ENCODE measurements at places on chromosomes 3 and 15. TPM values are rescaled to one million over a fixed set of nuclear protein-coding genes. Genes with fewer than 3 reads are reported as not detected.

TMEM87A gene
- total RNA-seq: 39.6 TPM

PXYLP1 gene
- 4.5 TPM for total RNA-seq

KBTBD13 gene
- not detected for total RNA-seq

SNTN gene
- total RNA-seq: not detected

RAB5A gene
- total RNA-seq: 106 TPM

CCDC80 gene
- 272 TPM for total RNA-seq

ZDHHC3 gene
- total RNA-seq: 66.6 TPM

MITF gene
- 6.2 TPM for total RNA-seq

WWTR1 gene
- total RNA-seq: 105 TPM

GRCh38 chr3:63585927-63586326, 66.5 kb upstream of the SNTN start:
- no peak overlapping the region for H3K4me3 ChIP-seq
- no peak overlapping the region for H3K27ac ChIP-seq
- DNase-seq: no peak

- no peaks in the 10 kb centered on the region for H3K4me1 ChIP-seq
- DNase-seq: peak; percentile 15
- no peak overlapping the region for H3K4me3 ChIP-seq
- no peaks in the 10 kb centered on the region for H3K27me3 ChIP-seq
These were observed 1010.6 kb downstream of the ROBO2 start for GRCh38 chr3:78050276-78051065.

- H3K36me3 ChIP-seq: no peaks in the 10 kb centered on the region
- no peak overlapping the region for H3K4me3 ChIP-seq
- no peak for DNase-seq
- H3K4me1 ChIP-seq: no peaks in the 10 kb centered on the region
These were observed 285.1 kb downstream of the CHL1 start for GRCh38 chr3:481680-482079.

GRCh38 chr3:117104381-117104780, 394.8 kb downstream of the TUSC7 start:
- no peak for DNase-seq
- H3K4me3 ChIP-seq: no peak overlapping the region
- H3K4me1 ChIP-seq: peaks cover 9% of the 10 kb centered on the region

DNA sequence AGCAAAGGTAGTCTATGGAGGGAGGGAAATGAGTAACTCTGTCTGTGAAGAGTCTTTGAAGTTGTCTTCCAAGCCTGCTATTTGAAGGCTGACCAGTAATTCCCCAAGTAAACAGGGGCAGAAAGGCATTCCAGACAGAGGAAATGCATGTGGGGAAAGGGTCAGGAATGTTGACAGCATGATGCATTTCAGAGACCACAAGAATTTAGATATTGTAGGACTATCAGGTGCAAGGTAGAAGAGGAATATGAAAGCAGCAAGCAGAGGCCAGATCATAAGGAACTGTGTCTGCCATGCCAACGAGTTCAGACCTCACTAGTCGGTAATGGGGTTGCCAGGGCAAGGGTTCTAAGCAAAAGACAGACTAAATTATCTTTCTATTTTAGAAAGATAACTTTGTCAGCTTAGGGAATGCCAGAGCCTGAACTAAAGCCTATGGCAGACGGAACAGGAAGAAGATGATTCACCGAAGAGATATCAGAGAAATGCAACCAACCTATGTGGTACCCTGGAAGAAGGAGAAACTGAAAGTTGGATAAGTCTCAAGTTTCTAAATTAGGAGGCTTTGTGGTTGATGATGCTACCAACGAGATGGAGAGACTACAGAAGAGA, 327.0 kb upstream of the RORA start:
- no peak overlapping the region for H3K4me3 ChIP-seq
- H3K27me3 ChIP-seq: peaks cover 2% of the 10 kb centered on the region
- DNase-seq: peak; percentile 78
- H3K27ac ChIP-seq: no peak overlapping the region
- H3K36me3 ChIP-seq: no peaks in the 10 kb centered on the region

GRCh38 chr3:152302521-152303021, 33.8 kb downstream of the MBNL1 start:
- H3K27ac ChIP-seq: peak overlapping the region; percentile 75
- no peak overlapping the region for H3K4me3 ChIP-seq
- no peaks in the 10 kb centered on the region for H3K27me3 ChIP-seq
- H3K4me1 ChIP-seq: peaks cover 43% of the 10 kb centered on the region
- peak; percentile 91 for DNase-seq

DNA sequence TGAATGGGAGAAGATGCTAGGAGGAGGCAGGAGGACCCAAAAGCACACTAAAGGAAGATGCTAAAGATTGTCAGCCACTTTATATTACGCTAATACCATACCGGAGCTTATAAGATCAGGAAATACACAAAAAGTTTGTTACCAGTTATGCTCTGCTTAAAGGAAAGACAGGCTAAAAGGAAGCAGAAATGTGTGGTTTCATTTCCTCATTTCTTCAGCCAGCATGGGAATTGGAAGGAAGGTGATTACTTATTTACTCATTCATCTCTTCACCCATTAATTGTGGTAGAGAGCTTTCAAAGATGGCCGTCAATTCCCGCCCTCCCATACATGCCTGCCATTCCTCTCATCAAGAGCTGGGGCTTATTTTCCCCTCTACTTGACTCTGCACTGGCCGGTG, 26.7 kb upstream of the TMEM158 start:
- no peak overlapping the region for H3K27ac ChIP-seq
- peaks cover 2% of the 10 kb centered on the region for H3K27me3 ChIP-seq
- no peak for DNase-seq
- no peaks in the 10 kb centered on the region for H3K4me1 ChIP-seq
- no peak overlapping the region for H3K4me3 ChIP-seq

DNA sequence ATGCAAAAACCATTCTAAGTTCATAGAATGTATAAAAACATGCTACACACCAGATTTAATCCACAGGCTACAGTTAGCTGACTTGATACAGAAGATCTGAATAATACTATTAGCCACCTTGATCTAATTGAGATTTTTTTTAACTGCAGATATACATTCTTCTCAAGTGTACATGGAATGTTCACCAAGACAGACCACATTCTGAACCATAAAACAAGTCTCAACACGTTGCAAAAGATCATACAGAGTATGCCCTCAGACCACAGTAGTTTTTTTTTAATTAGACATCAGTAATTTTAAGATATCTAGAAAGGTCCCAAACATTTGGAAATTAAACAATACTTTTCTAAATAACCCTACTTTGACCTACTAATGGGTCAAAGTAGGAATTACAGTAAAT, 83.3 kb downstream of the FGF7 start:
- no peaks in the 10 kb centered on the region for H3K27me3 ChIP-seq
- H3K36me3 ChIP-seq: no peaks in the 10 kb centered on the region
- no peak overlapping the region for H3K4me3 ChIP-seq
- H3K27ac ChIP-seq: no peak overlapping the region

DNA sequence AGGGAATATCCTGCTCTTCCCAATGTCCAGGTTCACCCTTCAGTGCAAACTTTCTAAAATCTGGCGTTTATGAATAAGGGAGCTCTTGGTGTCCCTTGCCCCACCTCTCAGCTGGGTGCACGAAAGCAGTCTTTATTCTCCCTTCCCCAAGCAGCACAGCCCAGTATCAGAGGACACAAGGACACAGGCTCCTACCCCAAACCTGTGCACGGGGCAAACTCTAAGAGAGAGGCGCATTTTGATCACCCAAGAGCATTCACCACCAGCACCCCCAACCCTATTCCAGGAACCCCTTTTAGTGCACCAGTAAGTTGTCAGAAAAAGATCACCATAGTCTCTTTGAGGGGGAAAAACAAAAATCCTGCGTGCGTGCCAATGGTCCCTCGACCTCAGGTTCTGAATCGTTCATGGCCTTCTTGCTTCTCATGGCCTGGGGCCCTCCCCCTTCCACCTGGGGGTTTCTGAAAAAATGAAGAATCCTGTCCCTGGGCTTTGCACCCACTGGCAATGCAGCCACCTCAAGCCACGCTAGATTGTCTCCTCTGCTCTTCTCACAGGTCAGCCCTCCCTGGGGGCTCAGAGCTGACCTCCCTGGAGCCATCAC, 78.9 kb downstream of the FAM174B start:
- no peak overlapping the region for H3K27ac ChIP-seq
- no peaks in the 10 kb centered on the region for H3K4me1 ChIP-seq
- no peaks in the 10 kb centered on the region for H3K36me3 ChIP-seq
- no peak for DNase-seq
- no peaks in the 10 kb centered on the region for H3K27me3 ChIP-seq

GRCh38 chr3:123085293-123085931, 18.6 kb downstream of the PDIA5 start:
- H3K4me1 ChIP-seq: peaks cover 38% of the 10 kb centered on the region
- peaks cover 14% of the 10 kb centered on the region for H3K27me3 ChIP-seq
- DNase-seq: no peak
- H3K4me3 ChIP-seq: no peak overlapping the region
- H3K27ac ChIP-seq: no peak overlapping the region

GRCh38 chr3:21647961-21648360, 103.0 kb downstream of the ZNF385D start:
- DNase-seq: no peak
- H3K27me3 ChIP-seq: no peaks in the 10 kb centered on the region
- H3K36me3 ChIP-seq: no peaks in the 10 kb centered on the region
- H3K4me1 ChIP-seq: peaks cover 13% of the 10 kb centered on the region
- no peak overlapping the region for H3K4me3 ChIP-seq

DNA sequence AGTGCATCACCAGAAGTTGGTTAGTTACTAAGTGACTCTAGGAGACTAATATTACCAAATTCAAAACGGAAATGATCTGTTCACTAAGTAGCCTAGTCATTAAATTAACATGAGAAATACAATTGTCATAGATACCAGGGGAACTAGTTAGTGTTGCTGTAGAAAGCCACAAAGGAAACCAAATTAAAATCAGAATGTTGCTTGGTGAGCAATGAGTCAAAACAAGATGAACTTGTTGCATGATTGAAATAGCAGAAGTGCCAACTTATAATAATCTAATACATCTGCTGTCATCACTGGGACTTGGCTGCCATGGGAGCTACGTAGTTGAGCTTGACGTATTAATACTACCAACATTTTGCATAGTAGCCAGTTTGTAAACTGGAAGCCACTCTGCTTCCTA, 458.1 kb downstream of the DIPK2A start:
- H3K4me3 ChIP-seq: no peak overlapping the region
- H3K4me1 ChIP-seq: no peaks in the 10 kb centered on the region
- H3K27me3 ChIP-seq: no peaks in the 10 kb centered on the region
- H3K36me3 ChIP-seq: no peaks in the 10 kb centered on the region

DNA sequence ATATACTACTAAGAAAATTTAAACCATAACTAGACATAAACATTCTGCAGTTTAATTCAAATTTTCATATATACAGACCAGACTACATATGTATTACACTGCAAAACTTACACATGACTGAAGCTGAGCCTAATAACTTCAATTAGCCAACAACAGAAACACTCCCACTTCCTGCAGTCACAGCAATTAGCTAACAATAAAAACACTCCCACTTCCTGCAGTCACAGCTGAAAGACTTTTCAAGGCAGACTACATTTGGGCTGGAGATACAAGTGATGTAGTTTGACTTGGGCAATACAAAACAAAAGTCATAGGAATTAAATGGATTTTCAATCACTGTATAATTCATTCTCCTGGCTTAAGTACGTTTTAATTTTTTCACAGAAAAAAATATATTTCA, 10.3 kb downstream of the TM2D3 start:
- H3K4me3 ChIP-seq: no peak overlapping the region
- peaks cover 37% of the 10 kb centered on the region for H3K36me3 ChIP-seq
- H3K4me1 ChIP-seq: peaks cover 5% of the 10 kb centered on the region
- no peaks in the 10 kb centered on the region for H3K27me3 ChIP-seq

GRCh38 chr3:53122933-53123305, 7.3 kb downstream of the RFT1 start:
- no peak overlapping the region for H3K4me3 ChIP-seq
- no peak overlapping the region for H3K27ac ChIP-seq
- no peaks in the 10 kb centered on the region for H3K27me3 ChIP-seq

GRCh38 chr15:45084163-45084562, 29.8 kb downstream of the DUOX2 start:
- H3K27ac ChIP-seq: no peak overlapping the region
- no peaks in the 10 kb centered on the region for H3K4me1 ChIP-seq
- H3K4me3 ChIP-seq: no peak overlapping the region
- no peaks in the 10 kb centered on the region for H3K36me3 ChIP-seq
- peaks cover 7% of the 10 kb centered on the region for H3K27me3 ChIP-seq
- no peak for DNase-seq

GRCh38 chr15:77546050-77546501, 86.6 kb downstream of the LINGO1 start:
- peak; percentile 84 for DNase-seq
- no peaks in the 10 kb centered on the region for H3K36me3 ChIP-seq
- no peaks in the 10 kb centered on the region for H3K27me3 ChIP-seq
- no peak overlapping the region for H3K4me3 ChIP-seq
- peaks cover 20% of the 10 kb centered on the region for H3K4me1 ChIP-seq

GRCh38 chr3:6354653-6355052, 506.3 kb upstream of the GRM7 start:
- no peaks in the 10 kb centered on the region for H3K27me3 ChIP-seq
- no peak for DNase-seq
- H3K27ac ChIP-seq: no peak overlapping the region
- H3K4me3 ChIP-seq: no peak overlapping the region
- no peaks in the 10 kb centered on the region for H3K36me3 ChIP-seq
- H3K4me1 ChIP-seq: no peaks in the 10 kb centered on the region

- no peak for DNase-seq
- H3K27me3 ChIP-seq: no peaks in the 10 kb centered on the region
- H3K36me3 ChIP-seq: no peaks in the 10 kb centered on the region
- no peak overlapping the region for H3K4me3 ChIP-seq
These were observed 45.4 kb upstream of the UBE2E1 start for GRCh38 chr3:23760325-23760724.

GRCh38 chr15:62142736-62143135, 22.3 kb downstream of the C2CD4B start:
- no peak overlapping the region for H3K4me3 ChIP-seq
- no peak for DNase-seq
- no peaks in the 10 kb centered on the region for H3K27me3 ChIP-seq
- H3K27ac ChIP-seq: no peak overlapping the region
- peaks cover 3% of the 10 kb centered on the region for H3K4me1 ChIP-seq
- no peaks in the 10 kb centered on the region for H3K36me3 ChIP-seq

DNA sequence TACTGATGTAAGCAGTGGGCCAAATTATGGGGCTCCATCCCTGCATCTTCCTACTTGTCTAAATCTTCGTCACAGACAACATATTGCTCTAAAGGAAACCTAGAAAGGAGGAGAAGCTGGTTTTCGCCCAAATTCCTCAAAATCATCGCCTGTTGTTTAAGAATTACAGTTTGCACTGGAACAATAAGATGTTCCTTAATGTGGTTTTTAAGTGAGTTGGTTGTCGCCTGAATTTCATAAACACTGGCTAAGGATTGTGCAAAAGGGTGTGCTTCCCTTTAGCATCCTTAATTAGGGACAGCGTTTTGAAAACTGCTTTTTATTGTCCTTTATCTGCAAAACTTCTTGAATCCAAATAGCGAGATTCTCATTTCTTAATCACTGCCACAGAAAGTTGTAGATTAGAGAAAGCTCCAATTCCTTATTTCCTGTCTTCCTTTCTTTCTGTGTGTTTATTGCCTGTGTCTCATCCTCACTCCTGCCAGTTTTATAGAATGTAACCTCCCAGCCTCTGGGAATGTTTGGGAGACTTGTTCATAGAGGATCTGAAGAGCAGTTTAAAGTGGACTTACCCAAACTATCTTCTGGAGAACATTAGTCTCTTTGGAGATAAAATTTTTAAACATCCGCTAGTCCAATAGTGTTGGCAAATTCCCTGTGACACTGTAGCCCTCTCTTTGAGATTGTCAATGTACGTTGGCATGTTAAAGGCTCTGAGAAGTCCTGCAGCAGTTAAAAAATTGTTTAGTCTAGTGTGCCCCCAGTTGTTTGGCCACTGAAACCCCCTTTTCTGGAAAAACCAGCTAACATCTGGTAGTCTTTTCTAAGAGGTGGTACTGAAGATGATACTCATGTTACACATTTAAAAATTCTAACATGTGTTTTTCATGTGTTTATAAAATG, 50.4 kb downstream of the FLNB start:
- H3K27me3 ChIP-seq: no peaks in the 10 kb centered on the region
- peaks cover 48% of the 10 kb centered on the region for H3K4me1 ChIP-seq
- H3K27ac ChIP-seq: peak overlapping the region; percentile 75
- peak; percentile 73 for DNase-seq

Measured in astrocyte (in vitro differentiated cells and primary cell).